T-helper 17 cell (primary cell): ENCODE measurements at places on chromosomes 11 and 22. TPM values are rescaled to one million over a fixed set of nuclear protein-coding genes. Genes with fewer than 3 reads are reported as not detected.

- no peak for DNase-seq
These were observed 81.6 kb downstream of the PDHX start for GRCh38 chr11:34997952-34998528.

DNA sequence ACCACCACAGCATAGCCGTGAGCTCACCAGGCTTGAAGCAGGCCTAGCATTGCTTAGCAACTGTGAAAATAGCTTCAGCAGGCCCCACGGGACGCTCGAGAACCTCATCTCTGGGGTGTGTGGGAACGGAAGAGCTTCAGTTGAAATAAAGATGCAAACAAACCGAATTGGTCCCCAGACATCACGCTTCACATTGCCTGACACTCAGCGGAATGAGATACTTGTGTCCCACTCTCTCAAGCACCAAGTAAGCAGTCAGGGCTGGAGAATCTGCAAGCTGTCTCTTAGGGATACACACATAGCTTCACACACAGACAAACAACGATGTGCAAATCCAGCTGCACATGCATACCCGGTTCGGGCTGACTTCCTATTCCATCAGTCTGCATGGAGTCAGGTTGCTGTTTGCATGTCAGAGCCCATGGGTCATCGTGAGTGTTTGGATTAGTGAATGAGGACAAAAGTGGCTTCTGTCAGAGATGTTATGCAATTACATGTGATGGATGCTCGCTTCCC lies 205.7 kb downstream of the SNX19 start:
- no peak for DNase-seq

- DNase-seq, result no peak
These were observed 349.3 kb upstream of the B3GAT1 start for GRCh38 chr11:134761386-134761785.

DNA sequence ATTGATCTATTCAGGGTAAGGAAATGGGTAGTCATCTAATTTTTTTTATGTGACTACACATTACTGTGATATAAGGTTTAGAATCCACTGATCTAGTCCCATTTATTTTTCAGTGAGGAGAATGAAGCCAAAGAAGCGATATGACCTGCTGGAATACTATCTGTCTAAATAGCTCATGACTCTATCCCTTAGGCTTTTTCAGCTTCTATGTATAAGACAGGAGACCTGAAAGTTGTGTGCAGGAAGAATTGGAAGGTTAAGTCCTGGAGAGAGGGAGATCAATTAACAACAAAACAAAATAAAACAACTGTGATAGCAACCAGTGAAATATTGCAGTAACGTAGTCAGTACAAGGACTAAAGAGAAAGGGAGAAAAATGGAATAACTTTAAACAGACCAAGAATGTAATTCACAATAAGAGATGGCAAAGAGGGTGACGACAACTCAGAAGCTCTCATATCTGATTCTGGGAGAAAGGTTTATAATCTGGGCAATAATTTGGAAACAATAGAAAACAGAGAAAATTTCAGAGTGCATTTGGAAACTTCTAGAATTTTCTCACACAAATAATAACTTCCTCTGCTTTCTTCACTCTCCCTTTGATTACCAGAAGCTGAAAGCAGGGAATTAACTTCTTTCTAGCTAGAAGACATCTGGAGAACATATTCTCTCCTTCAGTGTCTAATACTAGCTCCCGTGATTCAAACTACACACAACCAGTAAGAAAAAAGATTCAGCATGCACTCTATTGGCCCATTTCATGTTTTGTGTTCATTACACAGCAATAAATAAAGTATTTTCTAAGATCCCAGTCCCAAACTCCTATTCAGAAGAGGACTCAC lies 19.2 kb upstream of the CASP12 start:
- DNase-seq, result no peak

GRCh38 chr11:47466701-47467250 lies 17.8 kb upstream of the RAPSN start:
- DNase-seq, result no peak

DNA sequence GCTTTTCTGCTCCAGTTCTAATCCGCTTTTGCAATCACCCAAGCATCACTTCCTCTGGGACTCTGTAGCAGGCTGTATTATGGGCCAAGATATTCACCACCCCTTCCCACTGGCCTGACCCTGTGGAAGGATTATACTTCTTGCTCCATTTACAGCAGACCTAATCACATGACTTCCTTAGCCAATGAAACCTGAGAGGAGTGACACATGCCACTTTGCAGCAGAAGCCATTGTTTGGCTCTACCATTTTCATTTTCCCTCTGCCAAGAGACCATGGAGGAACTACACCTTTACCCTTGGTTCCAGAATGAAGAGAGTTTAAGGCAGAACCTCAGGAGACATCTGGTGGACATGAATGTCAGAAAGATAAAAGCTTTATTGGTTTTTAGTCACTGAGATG lies 134.9 kb upstream of the HSD17B12 start:
- DNase-seq, result no peak

- DNase-seq, result no peak
These were observed 328.1 kb downstream of the CASP12 start for GRCh38 chr11:104570078-104570701.

DNA sequence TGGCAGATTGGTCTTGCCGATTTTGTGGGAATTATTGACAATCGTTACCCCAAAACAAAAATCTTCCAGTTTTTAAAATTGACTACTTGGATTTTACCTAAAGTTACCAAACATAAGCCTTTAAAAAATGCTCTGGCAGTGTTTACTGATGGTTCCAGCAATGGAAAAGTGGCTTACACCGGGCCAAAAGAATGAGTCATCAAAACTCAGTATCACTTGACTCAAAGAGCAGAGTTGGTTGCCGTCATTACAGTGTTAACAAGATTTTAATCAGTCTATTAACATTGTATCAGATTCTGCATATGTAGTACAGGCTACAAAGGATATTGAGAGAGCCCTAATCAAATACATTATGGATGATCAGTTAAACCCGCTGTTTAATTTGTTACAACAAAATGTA lies 37.2 kb downstream of the IGLL1 start:
- DNase-seq, result no peak

DNA sequence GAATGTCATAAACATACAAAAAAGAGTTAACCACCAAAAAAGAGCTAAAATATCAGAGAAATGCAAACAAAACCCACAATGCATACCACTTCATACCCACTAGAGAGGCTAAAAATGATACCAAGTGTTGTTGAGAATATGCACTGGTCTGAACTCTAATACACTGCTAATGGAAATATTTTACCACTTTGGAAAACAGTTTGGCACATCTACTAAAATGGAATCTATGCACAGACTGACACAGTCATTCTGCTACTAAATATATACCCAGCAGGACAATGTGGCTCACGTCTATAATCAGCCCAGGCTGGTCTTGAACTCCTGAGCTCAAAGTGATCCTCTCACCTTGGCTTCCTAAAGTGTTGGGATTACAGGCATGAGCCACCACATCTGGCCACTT lies 18.0 kb downstream of the MAPK1 start:
- DNase-seq, result no peak

EHBP1L1 gene
- 123 TPM for total RNA-seq

CRYAB gene
- total RNA-seq, result not detected
